ENCODE measurements at places on chromosomes 5 and 9.

DNA sequence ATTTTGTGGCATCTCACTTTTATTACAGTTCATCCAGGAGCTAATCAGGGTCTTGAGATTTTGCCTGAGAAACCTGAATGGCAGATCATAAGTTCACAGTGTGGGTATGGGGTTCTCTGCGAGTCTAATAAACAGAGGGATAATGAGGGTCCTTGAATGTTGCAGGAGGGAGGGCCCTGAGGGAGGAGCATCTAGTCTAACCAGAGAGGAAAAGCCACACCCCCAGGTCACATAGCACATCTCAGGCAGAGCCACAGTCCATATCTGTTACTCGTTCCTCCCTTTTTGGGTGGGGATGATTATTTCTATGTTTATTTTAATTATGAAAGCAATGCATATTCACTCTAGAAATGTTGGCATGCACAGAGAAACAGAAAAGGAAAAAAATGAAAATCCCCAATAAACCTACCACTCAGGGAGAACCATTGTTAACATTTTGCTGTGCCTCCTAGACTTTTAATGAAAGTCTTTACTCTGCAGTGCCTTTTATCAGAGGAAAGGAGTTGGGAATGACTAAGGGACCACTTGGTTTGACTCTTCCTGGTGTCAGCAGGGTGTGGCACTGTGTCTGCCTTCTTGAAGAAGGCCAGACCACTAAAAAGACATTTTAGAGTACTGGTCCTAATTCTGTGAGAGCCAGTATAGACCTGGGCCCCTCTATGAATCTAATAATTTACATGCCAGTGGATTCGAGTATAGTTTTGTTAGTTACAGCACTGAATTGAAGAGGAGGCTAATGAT, 2.8 kb downstream of the GALNT12 start:
- DNase-seq: no peak

- no peak for DNase-seq
These were observed 43.9 kb downstream of the CRB2 start for GRCh38 chr9:123399803-123400378.

GRCh38 chr5:6905883-6906282, 192.7 kb downstream of the TENT4A start:
- DNase-seq: no peak

- no peak for DNase-seq
These were observed 19.4 kb downstream of the CHD1 start for GRCh38 chr5:98909363-98909762.

DNA sequence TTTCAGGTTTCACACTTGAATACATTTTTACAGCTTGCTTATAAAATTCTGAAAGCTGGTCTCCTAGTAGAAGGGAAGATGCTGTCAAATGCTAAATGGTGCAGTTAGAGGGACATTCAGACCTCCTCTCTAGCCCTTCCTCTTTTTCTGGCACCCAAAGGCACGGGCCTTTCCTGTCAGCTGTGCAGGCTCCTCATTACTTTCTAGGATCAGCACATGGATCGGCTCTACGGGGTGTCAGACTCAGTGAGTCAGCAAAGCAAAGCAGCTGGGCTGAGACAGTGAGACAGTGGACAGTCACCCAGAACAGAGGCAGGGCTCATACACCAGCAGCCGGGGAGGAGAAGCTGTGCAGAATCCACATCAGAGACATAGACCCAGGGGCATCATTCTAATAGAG, 80.0 kb upstream of the TNC start:
- no peak for DNase-seq

DNA sequence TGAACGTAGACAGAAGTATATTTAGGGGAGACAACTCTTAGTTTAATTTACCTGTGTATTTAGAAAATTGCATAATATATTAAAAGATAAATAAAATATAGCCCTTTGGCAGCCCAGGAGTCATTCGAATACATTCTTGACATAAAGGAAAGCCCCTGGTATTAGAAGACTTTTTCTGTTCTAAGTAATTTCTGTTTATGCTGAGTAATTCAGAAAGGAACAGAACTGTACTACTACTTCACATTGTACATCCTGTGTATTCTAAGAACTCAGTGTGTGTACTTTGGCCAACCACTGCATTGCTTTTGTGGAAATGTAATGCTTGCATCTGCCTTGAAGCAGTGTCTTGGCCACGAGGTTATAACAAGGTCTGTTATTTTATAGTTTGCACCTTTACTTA, 136.4 kb downstream of the KDM4C start:
- no peak for DNase-seq

GRCh38 chr5:153237671-153238332, 252.7 kb upstream of the GRIA1 start:
- DNase-seq: no peak

- no peak for DNase-seq
These were observed 147.6 kb downstream of the EFNA5 start for GRCh38 chr5:107523029-107523680.

DNA sequence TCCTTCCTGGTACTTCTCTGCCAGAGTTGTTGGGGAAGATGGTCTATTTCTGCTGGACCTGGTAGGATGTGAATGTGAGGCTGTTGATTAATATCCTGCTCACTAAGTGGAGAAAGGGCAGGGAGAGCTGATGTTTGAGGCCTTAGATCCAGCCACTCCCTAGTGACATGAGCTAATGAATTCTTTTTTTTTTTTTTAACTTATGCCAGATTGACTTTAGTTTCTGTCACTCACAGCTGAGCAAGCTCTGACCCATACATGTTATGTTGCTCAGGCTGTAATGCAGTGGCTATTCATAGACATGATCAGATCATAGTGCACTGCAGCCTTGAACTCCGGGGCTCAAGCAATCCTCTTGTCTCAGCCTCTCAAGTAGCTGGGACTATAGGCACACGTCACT, 75.1 kb upstream of the SPRY4 start:
- no peak for DNase-seq

DNA sequence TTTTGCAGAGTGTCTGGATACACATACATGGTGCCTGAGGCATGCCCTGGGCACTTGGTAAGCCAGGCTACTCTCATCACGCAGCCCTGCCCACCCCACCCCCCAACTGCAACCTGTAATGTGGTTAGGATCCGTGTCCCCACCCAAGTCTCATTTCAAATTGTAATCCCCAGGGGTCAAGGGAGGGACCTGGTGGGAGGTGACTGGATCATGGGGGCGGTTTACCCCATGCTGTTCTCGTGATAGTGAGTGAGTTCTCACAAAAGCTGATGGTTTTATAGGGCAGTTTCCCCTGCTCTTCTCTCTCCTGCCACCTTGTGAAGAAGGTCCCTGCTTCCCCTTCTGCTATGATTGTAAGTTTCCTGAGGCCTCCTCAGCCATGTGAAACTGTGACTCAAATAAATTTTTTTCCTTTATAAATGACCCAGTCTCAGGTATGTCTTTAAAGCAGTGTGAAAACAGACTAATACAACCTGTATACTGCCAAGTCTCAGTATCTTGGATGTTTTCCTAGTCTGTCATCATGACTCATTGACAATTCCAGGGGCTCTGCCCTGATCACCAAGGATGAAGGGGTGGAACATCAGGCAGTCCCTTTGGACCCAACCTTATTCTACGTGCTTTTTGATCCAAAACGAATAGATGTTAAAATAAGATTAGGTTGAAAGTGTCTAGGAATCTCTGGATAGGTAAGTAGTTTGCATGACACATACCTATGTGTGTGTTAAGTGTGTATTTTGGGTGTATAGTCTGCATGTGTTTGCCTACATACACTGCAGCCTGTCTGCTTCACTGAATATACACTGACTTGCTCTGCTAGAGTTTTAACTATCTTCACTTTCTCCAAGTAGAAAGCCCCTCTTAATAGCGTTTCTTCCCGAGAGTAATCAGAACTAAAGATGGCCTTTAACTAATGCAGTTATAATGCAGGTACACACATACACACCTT, 293.8 kb downstream of the SLIT3 start:
- DNase-seq: no peak

DNA sequence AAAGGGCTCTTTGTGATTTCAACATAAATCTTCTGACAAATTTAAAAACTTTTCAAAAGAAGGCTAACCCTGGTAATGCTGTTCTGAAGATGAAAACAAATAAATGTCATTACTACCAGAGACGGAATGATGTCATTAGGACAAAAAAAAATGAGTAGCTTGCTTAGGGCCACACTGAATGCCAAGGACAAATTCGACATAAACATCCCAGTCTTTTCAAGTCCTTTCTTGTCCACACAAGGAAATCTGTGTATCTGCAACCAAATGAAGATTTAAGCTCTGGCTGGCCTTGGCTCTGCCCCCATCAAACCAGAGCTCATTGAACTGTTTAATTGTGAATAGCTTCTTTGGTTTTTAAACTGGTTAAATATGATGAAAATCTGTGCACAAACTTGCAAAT, 592.7 kb downstream of the TLE1 start:
- DNase-seq: no peak

GRCh38 chr9:127518091-127518856, 67.0 kb downstream of the LRSAM1 start:
- no peak for DNase-seq

- no peak for DNase-seq
These were observed 818 bp upstream of the OBP2A start for GRCh38 chr9:135544981-135545635.

- DNase-seq: no peak
These were observed 82.2 kb upstream of the GABRP start for GRCh38 chr5:170701334-170701733.

DNA sequence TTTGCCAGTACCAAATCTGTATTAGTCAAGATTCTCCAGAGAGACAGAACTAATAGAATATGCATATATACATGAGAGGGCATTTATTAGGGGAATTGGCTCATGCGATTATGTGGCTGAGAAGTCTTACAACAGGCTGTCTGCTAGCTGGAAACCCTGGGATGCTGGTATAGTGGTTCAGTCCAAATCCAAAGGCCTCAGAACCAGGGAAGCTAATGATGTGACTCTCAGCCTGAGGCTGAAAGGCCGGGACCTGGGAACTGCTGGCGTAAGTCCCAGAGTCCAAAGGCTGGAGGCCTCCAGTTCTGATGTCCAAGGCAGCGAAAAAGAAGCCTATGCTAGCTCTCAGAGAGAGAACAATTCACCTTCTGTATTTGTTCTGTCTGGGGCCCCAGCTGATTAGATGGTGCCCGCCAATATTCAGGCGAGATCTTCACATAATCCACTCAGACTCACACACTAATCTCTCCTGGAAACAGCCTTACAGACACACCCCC, 84.1 kb downstream of the KIAA1958 start:
- DNase-seq: no peak

GRCh38 chr9:134605351-134605965, 36.1 kb upstream of the COL5A1 start:
- DNase-seq: no peak

GRCh38 chr9:78620764-78621163, 323.8 kb downstream of the PSAT1 start:
- DNase-seq: no peak

DNA sequence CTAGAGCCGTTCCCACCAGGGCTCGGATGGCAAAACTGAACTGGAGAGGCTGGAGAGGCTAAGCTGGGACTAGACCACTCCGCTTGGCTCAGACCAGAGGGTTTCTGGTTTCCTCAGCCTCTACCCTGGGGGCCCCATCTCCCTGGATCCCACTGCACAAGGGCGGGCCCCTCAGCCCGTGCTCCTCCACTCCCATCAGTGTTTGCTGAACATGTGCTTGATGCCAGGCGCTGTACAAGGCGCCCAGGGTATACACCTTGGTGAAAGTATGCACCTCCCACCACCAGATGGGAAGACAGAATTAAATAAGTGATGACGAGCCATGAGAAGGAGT, 18.0 kb downstream of the GPX3 start:
- DNase-seq: no peak

DNA sequence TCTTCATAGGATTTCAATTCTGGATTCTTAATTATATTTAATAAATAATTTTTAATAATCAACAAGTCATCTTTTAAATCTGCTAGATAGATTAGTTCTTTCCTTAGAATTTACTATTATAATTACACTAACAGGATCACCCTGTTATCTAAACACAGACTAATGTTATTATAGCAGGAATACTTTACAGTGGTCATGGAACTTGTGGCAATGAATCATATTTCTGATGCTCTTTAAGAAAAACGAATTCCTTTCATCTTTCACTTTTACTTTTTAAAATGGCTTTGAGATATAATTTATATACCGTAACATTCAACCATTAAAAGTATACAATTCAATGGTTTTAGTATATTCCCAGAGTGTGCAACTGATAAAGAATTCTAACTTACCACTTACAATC, 29.7 kb upstream of the CDK5RAP2 start:
- DNase-seq: no peak

DNA sequence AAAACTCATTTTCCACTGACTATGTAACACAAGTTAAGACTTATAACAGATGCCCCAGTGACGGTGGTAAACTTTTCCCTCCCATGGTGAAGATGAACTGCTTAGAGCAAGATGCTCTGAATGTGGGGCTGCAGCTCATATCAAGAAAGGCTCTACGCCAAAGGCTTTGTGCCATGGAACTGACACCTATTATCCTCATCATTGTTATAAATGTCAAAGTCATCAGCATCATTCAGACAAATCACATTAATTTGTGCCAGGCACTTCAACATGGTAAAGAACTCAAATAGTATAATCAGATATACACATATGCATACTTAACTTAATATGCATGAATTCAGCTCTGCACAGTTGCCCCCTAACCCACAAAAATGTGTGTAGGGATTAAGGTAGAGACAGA, 305.9 kb upstream of the ATP10B start:
- no peak for DNase-seq

DNA sequence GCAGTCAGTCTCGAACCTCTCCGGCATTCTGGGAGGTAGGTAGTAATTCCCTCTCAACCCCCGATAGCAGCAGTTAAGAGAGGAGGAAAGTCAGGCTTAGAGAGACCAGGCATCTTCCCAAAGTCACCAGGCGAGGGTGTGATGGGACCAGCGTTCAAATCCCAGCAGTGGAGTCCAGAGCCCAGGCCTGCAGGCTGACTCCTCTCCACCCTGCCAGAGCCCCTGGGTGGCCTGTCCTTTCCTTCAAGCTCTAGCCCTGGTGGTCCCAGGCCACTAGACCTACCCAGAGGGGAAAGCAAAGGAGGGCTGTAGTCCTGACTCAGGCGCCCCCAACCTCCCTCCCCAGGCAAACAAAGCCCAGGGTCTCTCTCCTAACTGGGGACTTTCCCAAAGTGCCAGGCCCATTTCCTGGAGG, 4.2 kb upstream of the NR5A1 start:
- DNase-seq: no peak

DNA sequence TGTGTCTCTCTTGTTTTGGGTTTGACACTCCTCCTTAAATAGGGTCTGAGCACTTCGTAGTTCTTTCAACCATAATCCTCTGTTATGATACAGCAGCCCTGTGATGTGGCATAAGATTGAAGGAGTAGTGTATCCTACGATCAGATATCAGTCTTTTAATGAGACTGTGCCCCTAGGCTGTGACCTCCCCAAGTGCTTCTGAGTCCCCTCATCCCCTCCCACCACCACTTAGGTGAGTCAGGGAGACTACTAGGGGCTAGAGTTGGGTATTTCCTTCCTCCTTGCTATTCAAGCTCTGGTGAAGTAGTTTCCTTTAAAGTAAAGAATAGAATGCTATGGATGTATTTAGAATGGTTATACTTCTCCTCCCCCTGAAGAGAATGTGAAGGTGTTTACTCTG, 637.2 kb upstream of the GRAMD2B start:
- DNase-seq: no peak

- DNase-seq: no peak
These were observed 199.4 kb downstream of the AUH start for GRCh38 chr9:91162311-91162710.

GRCh38 chr5:151925340-151925739, 689 bp upstream of the GLRA1 start:
- no peak for DNase-seq

Data from stimulated activated CD8-positive, alpha-beta memory T cell treated with anti-CD3 and anti-CD28 coated beads, Interleukin-7, amount 100 ng/mL, for 4 hours (primary cell).